Thymus (tissue), 14 donors: ENCODE measurements at places on chromosomes 6 and 20.

DNA sequence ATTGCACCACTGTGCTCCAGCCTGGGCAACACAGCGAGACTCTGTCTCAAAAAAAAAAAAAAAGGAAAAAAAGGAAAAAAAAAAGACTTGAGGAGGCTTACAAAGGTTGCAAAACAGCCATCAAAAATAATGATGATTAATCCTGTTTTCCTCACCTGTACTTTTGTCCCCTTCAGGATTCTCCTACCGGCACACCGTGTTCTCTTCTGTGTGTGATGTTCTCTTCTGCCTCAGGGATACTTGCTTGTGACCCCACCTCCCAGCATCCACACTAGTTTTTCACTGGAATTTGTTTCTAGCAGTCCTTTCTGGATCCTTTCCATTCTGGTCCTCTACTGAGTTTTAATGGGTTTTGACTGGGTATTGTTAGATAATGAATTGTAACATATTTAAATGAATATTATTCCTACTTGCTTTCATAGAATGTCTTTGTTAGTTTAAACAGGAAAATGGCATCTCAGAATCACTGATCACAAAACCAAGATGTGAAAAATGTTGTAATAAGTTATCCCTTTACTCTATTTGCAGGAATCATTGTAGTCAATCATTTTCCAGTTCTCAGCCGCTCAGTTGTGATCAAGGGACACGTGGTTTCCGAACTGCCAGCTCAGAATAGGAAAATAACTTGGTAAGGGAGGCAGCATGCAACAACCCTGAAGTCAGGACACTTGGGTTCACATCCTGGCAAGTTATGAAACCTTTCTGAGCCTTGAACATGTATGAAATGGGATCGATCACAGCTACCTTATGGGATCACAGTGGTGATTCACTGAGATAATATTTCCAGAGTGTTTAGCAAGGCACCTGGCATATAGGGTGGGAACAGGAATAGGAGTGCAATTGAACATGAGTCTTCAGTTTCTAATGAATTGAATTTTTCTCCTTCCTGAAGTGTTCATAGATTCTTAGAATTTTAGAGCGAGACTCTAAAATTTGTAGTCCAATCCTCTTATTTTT is 8.5 kb downstream of the C6orf89 start:
- no peak for DNase-seq

DNA sequence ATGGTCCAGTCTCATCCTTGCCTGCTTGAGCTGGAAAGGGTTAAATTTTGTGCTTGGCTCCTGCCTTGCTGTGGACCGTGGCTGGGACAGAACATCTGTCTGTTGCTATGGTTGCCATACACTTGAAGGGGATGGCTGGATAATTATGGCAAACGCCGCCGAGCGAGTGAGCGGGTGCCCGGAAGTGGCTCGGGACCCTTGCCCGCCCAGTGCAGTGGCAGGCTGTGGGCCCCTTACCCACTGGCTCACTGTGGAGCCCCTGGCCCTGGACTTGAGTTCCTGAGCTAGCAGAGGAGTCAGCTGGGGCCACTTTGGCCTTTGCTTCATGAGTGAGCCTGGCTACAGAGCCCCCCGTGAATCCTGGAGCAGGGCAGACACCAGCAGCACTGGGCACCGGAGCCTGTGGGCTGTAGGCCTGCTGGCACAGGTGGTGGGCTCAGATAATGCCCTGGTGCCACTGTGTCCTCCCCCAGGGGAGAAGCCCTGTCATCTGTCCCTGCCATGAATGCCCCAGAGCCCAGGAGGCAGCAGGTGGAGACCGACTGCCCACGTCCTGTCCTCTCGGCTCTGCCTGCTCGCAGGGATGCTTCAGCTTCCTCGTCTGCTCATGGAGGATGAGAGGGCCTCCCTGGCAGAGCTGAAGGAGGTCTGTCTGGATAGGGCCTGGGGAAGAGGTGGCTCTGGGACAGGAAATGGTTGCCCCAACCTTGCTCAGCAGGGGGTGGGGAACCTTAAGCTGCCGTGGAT is 25.5 kb upstream of the NOL4L start:
- DNase-seq: no peak

- DNase-seq: no peak
These were observed 165.0 kb downstream of the HTR1B start for GRCh38 chr6:77298283-77298682.

DNA sequence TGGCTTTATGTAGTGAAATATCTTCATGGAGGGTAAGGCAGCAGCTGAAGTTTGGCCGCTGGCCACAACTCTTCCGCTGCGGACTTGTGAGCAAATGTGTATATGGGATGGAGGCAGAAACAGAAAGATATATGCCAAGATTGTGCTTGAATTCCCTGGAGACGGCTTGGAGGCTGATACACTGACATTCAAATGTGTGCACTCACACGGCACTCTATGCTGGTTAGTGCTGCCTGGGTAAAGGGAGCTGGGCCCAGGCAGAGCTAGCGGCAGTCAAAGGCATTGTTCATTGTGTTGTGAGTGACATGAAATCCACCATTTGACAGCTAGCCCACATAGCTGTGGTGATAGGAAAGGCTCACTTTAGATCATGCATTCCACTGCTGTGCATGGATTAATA is 202.7 kb downstream of the CLIC5 start:
- DNase-seq: no peak

DNA sequence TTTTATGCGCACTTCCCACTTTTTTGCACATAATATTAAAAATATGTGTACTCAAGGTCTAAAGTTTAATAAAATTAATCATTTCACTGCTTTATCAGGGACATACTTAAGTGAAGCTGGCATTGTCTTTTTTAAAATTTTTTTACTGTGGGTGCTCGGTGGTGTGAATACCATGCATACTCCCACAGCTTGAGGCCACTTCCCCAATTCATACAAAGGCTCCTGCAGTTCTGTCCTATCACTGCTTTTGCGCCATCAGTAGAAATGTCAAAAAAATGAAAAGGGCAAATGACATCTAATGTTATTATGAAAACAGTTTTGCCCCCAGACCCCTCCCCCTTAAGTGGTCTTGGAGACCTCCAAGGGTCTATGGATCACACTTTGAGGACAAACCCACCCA is 464.1 kb upstream of the ARID1B start:
- DNase-seq: no peak

DNA sequence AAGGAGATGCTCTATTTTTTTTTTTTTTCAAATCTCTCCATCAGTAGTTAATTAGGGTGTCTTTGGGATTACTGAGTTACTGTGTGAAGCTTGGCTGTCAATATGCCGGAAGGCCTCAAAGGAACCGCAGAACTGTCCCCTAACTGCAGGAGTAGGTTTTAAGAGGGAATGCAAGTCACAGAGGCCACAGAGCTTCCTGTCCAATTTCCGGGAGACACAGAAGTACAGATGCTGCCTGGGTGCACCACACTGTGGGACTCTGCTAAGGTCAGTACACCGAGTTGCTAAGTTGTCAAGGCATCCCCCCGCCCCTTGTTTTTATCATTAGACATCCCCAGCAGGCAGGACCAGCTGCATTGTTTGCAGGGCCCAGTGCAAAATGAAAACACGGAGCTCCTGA is 120.2 kb upstream of the RAB32 start:
- no peak for DNase-seq

- no peak for DNase-seq
These were observed 141.3 kb downstream of the IMPG1 start for GRCh38 chr6:75931011-75931680.
